Thymus (tissue), 14 donors: ENCODE measurements at places on chromosomes 7 and 10. TPM values are rescaled to one million over a fixed set of nuclear protein-coding genes. Genes with fewer than 3 reads are reported as not detected.

DNA sequence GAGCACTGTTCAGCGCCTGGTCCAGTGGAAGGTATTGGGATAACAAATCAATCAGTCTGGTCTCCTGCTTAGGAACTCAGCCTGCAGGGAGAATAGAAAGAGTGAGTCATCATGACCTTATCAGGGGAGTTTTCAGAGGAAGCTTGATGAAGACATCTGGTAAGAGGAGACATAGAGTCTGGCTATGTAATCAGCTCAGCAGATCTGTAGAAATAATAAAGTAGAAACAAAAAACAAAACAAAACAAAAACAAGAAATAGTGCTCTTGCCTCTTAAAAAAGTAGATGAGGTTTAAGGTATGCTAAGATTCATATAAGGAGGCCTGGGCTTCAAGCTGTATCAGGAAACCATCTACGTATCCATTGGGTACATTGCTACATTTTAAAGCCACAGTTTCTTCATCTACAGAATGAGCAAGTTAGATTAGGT is 14.4 kb downstream of the TAS2R41 start:
- H3K27ac ChIP-seq = no peak overlapping the region
- peaks cover 2% of the 10 kb centered on the region for H3K4me1 ChIP-seq

- H3K4me3 ChIP-seq = no peak overlapping the region
- no peaks in the 10 kb centered on the region for H3K27me3 ChIP-seq
- H3K27ac ChIP-seq = no peak overlapping the region
- H3K36me3 ChIP-seq = no peaks in the 10 kb centered on the region
- H3K4me1 ChIP-seq = no peaks in the 10 kb centered on the region
These were observed 32.7 kb upstream of the BAMBI start for GRCh38 chr10:28644647-28645046.

GRCh38 chr10:113517165-113517900 is 35.5 kb upstream of the HABP2 start:
- H3K27me3 ChIP-seq = no peaks in the 10 kb centered on the region
- no peak overlapping the region for H3K27ac ChIP-seq
- H3K4me3 ChIP-seq = no peak overlapping the region
- no peak for DNase-seq
- H3K4me1 ChIP-seq = no peaks in the 10 kb centered on the region
- H3K36me3 ChIP-seq = no peaks in the 10 kb centered on the region

GRCh38 chr7:119886007-119886406 is 387.0 kb upstream of the KCND2 start:
- no peaks in the 10 kb centered on the region for H3K4me1 ChIP-seq
- no peaks in the 10 kb centered on the region for H3K36me3 ChIP-seq
- no peak for DNase-seq
- H3K27me3 ChIP-seq = no peaks in the 10 kb centered on the region
- no peak overlapping the region for H3K4me3 ChIP-seq
- H3K27ac ChIP-seq = no peak overlapping the region

DNA sequence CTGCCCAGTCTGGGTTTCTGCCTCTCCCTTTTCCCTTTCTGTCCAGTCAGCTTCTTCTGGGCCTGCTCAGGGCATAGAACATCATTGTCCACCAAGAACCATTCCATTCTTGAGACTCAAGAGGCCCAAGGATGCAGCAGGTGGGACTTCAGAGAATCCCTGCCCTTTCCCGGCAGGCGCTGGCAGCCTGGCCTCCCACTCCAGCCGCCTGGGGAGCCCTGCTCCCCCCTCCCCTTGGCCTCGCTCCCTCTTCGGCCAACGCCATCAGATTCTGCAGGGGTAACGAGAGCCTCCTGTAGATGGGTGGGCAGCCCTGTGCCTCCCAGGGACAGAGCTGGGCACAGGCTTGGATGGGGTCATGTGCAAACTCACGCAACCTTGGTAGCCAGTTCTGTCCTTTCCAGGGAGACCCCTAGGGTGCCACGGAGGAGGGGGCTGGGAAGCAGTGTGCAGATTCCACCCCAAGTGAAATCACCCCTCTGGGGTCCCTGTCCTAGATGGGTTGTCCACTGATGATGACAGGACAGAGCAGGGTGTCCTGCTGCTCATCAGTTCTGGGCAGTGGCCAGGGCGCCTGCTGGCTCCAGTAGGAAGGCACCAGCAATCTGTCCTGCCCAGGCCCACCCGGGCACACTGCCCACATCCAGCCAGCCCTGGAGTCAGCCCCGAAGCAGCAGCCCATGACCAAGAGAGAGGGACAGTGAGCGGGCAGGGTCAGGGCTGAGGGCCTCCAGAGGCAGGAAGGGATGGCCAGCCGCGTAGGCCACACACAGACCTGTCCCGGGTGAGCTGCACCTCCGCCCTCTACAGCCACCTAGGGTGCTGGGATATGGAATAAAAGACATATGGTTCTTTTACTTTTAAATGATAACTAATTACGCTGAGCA is 47.7 kb downstream of the RASGEF1A start:
- no peak overlapping the region for H3K4me3 ChIP-seq
- no peaks in the 10 kb centered on the region for H3K4me1 ChIP-seq
- no peaks in the 10 kb centered on the region for H3K36me3 ChIP-seq
- DNase-seq = no peak
- no peak overlapping the region for H3K27ac ChIP-seq

The GDF10 gene
- 0.39 TPM for polyA plus RNA-seq

The MEOX2 gene
- polyA plus RNA-seq = 3.4 TPM

The NOBOX gene
- not detected for polyA plus RNA-seq
